ENCODE measurements at places on chromosomes 7 and 10.

GRCh38 chr7:15016315-15016667 lies 113.7 kb upstream of the DGKB start:
- no peak for DNase-seq

DNA sequence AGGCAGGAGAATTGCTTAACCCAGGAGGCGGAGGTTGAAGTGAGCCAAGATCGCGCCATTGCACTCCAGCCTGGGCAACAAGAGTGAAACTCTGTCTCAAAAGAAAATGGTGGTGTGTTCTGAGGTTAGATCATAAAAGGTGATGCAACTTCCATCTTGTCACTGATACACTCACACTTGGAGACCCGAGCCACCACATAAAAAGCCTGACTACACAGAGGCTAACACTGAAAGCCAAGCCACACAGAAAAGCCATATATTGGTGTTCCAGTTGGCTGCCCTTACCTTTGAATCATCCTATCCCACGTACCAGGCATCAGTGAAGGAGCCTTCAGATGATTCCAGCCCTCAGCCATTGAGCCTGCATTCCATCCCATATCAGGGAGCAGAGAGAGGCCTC lies 4.0 kb downstream of the MORN4 start:
- DNase-seq = no peak

DNA sequence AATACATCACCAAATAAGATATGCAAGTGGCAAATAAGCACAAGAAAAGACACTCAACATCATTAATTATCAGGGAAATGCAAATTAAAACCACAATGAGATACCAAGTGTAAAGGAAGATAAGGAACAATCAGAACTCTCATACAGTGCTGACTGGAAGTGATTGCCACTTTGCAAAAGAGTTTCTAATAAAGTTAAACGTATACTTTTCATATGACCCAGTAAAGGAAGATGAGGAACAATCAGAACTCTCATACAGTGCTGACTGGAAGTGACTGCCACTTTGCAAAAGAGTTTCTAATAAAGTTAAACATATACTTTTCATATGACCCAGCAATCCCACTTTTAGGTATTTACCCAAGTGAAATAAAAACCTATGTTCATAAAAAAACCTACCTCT lies 12.2 kb upstream of the JMJD1C start:
- no peak for DNase-seq

- DNase-seq = peak; percentile 94
Measured at GRCh38 chr10:68647672-68648341, 73.2 kb upstream of the CCAR1 start.

GRCh38 chr10:60417901-60418300 lies 28.2 kb upstream of the ANK3 start:
- no peak for DNase-seq

DNA sequence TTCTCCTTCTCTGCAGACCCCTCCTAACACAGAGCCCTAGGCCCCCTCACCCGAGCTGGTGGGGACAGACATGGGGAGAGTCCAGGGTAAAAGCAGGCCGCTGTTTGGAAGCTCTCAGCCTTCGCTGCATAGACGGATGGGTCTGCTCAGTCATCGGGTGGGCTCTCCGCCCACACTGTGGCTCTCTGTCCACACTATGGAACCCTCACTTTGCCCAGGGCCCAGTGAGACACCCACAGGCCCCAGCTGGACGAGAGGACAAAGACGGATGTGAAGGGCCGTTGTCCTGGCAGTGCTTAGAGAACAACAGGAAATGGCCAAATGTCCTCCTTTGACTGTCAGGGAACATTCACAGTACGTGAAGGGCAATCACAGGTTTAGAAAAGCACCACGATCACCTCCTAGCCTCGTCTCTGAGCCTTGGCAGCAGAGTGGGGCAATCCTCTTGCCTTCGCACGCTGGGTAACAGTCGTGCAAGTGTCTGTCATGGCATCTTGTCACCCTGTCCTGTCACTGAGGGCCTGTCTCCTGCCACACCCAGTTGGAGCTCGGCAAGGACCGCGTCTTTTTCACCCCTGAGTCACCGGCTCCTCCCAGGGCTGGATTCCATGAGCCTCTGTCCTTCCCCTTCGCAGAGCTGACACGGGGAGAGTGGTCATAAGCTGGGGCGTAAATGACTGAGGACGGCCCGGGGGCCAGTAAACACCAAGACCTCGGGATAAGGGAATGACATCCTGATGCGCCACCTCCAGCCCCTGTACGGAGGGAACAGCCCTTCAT lies 80.6 kb downstream of the PRKAG2 start:
- peak; percentile 60 for DNase-seq

GRCh38 chr10:23069019-23069815 lies 26.2 kb upstream of the MSRB2 start:
- no peak for DNase-seq

- DNase-seq = no peak
Measured at GRCh38 chr10:70537398-70538194, 59.0 kb downstream of the PALD1 start.

DNA sequence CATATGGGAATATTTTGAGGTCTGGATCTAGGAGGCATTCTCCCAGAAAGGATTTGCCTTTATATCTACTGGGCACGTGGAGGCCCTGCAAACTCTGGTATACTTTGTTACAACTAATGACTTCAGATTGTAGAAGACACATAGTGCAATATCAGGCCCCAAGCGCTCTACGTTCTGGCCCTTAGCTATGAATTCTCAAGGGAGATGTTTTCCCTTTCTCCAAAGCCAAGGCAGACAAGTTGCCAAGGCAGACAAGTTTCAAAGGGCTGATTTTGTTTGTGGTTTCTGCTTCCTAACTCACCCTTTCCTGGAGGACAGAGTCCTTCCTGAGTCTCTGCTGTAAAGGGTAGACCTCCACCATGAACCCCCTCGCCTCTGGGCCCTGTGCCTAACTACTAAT lies 99.4 kb upstream of the CTTNBP2 start:
- no peak for DNase-seq

DNA sequence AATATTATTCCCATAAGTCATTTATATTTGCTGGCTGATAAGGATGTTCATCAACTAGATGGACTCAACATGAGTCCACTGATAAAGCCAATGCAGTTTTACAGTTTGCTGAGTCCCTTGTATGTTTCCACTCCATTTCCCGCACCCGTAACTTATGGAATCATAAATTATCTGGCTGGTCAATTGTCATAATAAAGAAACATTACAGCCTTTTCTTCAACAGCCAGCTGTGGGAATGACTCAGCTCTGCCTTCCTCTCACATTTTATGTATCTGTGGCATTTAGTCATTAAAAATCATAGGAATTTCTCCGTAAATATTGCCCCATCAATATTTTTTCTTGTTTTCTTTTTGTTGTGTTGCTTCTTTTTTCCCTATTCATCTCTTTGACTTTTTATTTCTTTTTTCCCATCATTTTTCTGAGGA lies 22.3 kb upstream of the TMEM26 start:
- DNase-seq = peak; percentile 78

- peak; percentile 34 for DNase-seq
Measured at GRCh38 chr7:133265821-133266220, 12.9 kb downstream of the EXOC4 start.

DNA sequence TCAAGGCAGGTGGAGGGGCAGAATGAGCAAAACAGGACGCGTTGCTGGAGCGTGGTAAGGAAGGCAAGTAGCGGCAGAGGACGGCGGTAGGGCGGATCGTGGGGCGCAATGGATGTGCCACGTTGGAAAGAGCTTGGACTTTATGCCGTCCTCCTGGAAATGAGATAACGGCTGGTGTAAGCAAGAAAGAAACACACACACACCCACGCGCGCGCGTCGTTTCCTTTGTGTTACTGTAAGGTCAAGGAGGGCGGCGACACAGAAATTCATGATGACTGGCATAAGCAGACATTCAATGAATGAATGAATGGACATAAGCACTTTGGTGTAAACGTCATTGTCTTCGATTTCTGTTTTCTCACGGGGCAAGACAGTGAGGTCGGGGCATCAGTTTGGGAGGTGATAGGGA lies 683 bp upstream of the ENTPD7 start:
- peak; percentile 47 for DNase-seq

GRCh38 chr7:135712796-135713195 lies 15.2 kb downstream of the SLC13A4 start:
- peak; percentile 27 for DNase-seq

GRCh38 chr7:21934808-21935207 lies 10.9 kb downstream of the CDCA7L start:
- DNase-seq = no peak

- DNase-seq = no peak
Measured at GRCh38 chr7:96837593-96837992, 127.9 kb upstream of the SEM1 start.

DNA sequence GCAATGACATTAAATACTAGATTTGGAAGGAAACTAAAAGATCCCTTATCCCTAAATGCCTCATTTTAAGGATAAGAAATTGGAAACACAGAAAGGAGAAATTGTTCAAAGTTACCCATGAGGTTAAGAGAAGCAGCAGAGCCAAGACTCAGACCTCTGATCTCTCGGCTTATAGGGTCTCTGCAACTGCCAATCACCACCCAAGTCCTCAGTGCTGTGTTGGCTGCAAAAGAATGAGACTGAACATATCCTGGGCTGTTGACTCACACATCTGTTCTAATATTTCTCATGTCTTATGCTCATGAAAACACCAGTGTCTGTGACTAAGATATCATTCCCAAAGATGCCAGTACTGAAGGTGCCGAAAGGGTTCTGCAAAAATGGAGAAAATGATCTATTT lies 153.3 kb downstream of the XPNPEP1 start:
- DNase-seq = no peak

DNA sequence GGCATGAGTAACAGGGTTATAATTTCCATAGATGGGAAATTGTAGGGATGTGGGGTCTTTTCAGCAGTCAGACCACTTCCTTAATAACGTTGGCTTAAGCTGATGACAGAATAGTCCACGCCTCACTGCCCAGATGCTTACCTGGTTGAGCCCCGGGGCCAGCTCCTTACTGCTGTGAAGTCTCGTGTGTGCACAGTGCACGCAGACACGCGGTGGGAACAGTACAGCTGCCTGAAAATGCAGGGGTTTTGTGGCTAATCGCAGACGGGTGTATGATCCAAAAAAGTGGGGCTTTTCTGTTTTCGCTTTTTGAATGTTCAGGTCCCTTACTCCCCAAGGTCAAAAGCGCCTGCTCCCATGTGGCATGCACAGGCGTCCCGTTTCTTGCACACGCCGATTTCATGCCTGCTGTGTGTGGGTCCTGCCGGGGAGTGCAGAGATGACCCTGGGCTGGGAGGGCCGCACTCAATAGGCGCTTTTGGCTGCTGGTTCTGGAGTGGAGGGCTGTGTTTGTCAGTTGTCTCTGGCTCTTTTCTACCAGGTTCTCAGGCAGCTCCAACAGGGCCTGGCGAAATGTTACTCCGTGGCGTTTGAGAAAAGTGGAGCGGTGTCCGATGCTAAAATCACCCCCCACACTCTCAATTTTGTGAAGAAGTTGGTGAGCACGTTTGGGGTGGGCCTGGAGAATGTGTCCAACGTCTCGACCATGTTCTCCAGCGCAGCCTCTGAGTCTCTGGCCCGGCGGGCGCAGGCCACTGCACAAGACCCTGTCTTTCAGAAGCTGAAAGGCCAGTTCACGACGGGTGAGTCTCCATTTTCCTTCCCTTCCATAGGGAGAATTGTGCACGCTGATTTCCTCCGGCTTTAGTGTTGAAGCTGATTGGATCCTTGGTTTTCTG lies 116.0 kb downstream of the TRRAP start:
- DNase-seq = no peak

- DNase-seq = no peak
Measured at GRCh38 chr10:103590744-103591291, 97.3 kb downstream of the NEURL1 start.

GRCh38 chr10:127919418-127920271 lies 12.7 kb downstream of the PTPRE start:
- no peak for DNase-seq

- no peak for DNase-seq
Measured at GRCh38 chr10:117542706-117543224, at the start of gene EMX2. Gene EMX2, plus strand, starts transcription at chr10:117542746. Its CDS starts 522 bp downstream, at chr10:117543268.
